T-helper 17 cell (primary cell): ENCODE measurements at places on chromosomes 2 and 18.

GRCh38 chr2:8392098-8392866 is 289.6 kb upstream of the ID2 start:
- DNase-seq = no peak

- DNase-seq = no peak
Measured at GRCh38 chr18:58438161-58438957, 190.5 kb downstream of the ALPK2 start.

DNA sequence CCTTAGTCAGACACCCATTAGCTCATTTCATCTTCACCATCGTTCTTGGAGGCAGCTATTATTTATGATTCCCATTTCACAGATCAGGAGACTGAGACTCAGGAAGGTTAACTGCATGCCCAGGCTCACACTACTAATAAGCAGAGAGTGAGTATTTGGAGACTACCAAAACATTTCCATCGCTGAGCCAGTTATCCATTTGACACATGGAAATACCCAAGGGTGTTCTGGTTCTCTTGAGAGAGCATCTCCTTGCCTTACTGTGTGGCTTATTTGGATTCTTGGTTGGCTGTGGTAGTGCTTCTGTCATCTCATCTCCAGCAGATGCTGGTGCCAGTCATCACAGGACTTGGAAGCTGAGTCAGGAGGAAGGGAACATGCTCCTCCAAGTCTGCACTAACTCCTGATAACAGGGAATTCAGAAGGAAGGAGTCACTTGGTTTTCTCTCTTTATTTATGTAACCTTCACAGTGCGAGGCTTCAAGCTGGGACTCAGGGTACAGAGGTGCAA is 55.2 kb downstream of the RASGRP3 start:
- no peak for DNase-seq

- no peak for DNase-seq
Measured at GRCh38 chr2:104853534-104854497, at the start of gene POU3F3. TSS of gene POU3F3 (plus strand) at chr2:104854115. CDS start at chr2:104855511, 1,396 bp downstream.

DNA sequence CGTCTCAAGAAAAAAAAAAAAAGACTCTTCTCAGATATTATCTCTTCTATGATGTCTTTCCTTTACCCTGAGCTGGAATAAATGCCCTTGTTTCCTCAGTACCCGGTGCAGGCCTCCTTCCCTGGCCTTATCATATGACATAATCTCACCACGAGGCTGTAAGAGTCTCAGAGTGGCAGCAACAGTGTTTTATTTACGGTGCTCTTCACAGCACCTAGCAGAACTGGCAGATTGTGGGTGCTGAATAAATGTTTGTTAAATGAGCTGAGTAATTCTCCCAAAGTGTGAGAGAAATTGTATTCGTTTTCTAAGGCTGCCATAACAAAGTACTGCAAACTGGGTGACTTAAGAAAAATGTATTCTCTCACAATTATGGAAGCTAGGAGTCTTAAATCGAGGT is 82.8 kb upstream of the CD28 start:
- DNase-seq = no peak

DNA sequence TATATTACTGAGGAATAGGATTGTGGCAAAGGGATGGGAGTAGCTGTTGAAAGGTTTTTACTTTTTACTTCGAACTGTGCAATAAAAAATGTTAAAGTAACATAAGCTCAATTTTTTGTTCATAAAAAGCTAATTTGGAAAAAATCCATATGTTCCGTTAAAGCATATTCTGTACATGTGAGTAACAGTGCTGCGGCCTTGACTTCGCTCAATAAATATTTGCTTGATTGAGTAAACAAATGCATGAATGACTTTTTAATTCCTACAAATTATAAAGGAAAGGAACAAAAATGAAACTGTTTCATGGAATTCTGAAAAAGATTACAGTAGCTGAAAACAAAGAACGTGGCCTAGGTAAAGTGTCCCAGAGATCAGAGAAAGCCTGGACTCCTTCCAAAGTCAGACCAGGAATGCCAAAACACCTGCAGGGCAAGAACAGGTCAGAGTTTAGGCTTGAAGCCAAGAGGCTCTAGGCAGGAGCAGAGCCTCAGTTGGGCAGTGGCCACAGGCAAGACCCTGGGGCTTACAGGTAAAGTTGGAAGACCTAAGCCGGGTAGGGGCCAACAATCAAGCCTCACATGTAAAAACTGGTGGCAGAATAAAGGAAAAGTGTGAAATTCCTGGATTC is 44.3 kb upstream of the FIGN start:
- DNase-seq = no peak

- DNase-seq = no peak
Measured at GRCh38 chr2:88637464-88637863, 10.2 kb upstream of the EIF2AK3 start.

DNA sequence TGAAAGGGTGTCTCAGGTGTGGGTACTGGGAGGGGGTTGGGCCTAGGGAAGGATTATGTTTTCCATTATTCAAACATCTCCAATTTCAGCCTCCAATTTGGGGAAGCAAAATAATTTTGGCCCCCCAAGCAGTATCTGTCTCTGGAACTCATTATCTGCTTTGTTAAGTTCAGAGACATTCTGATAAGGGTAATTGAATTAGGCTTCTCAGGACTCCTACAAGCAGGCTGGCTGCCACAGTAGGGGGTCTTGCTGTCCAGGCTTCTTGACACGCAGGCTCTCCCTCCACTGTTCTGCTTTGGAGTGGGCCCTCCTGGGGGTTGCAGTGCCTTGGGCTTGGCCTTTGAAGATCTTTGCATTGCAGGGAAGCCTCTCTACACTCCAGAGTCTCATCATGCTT is 108.1 kb upstream of the SIX2 start:
- DNase-seq = no peak

DNA sequence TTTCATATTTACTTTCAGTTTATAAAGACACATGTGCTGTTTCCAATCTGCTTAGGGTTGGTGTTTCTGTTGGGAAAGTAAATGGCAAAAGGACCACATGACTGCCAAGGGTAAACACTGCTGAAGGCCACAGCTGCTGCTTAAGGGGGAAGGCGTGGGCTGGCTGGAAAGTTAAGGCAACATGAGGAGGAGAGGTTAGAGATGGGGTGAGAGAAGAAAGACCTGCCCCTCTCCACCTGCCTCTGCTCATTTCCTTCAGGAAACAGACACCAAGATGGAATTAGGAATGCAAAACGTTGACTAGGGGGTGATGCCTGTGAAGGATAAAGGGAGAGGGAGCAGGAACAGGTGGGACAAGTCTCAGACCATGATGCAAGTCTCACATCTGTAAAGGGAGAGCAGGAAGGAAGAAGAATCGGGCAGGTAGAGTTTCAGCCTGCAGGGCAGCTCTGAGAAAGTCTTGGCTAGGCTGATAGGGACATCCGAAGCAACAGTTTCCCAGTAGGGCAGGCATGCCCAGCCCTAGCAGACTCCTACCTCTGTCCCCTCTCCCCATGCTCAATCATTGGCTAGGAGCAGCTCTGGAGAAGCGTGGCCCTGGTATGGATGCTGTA is 86.0 kb downstream of the CDC42EP3 start:
- DNase-seq = no peak

GRCh38 chr2:71910277-71910676 is 237.4 kb downstream of the CYP26B1 start:
- DNase-seq = no peak
